SK-MEL-5 (cell line): ENCODE measurements at places on chromosomes 7 and 10.
A peak's percentile ranks its signal among the peaks of the same experiment; 100 is the strongest.

DNA sequence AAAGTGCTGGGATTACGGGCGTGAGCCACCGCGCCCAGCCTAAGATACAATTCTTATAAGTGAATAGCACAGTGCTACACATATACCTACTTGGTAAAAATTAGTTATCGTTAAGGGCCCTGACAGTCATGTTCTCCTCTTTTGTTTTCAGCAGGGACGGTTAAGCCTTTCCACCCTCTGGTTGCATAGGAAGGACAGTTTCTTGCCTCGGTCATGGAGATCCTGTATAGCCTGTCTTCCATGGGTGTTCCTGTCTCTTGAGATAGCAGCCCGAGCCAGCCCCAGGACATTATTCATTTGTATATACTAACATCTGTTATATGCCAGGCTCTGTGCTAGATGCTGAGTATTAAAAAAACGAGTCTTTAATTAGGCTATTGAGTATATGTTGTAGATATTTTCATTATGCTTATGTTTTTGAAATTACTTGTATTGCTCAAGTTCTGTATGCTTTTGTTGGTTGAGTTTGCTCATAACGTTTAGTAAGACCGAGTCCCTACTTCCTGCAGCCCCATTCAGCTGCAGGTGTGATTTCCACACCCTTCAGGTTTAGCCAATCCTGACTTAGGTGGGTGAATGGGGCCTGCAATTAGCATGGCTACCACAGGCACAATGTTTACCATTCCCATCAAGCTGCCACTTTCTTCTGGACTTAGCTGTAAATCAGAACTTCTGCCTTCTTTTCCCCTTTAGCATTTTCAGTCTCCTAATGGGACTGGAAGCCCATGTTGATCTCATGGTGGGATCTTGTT, 24.8 kb downstream of the CCSER2 start:
- DNase-seq = no peak

DNA sequence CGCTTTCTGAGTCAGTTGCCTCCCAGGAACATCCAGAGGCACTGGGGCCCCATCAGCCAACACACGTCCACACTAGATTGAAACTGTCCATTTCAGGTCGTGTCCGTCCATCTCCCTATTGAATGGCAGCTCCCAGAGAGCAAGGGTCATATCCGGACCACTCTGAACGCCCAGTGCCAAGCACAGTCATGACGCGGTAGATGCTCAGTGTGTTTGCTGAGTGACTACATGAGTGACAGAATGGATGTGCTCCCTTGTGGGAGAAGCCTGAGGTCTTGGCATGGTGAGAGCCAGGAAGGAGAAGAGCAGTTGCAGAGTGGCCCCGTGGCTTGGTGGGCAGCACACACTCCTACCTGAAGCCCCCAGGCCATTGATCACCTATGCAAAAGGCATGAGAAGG, 92.5 kb upstream of the CUX1 start:
- DNase-seq = no peak

DNA sequence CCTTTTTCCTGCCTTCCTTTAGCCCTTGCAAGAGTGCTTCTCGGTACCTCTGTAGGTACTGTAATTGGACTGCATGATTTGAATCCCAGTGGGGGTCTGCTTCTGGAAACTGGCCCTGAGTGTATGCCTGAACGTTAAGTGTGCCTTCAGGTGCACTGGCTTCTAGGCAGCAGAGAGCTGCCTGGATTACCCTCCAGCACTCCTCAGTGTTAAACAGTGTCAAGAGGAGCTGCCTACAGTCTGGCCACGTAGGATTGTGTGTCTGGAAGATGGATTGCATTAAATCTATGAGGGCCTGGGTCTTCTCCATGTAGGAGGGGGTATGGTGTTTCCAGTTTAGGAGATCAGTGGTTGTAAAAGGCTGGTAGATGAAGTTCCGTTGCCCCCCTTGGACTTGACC, 103.7 kb downstream of the TRIM24 start:
- DNase-seq = no peak

DNA sequence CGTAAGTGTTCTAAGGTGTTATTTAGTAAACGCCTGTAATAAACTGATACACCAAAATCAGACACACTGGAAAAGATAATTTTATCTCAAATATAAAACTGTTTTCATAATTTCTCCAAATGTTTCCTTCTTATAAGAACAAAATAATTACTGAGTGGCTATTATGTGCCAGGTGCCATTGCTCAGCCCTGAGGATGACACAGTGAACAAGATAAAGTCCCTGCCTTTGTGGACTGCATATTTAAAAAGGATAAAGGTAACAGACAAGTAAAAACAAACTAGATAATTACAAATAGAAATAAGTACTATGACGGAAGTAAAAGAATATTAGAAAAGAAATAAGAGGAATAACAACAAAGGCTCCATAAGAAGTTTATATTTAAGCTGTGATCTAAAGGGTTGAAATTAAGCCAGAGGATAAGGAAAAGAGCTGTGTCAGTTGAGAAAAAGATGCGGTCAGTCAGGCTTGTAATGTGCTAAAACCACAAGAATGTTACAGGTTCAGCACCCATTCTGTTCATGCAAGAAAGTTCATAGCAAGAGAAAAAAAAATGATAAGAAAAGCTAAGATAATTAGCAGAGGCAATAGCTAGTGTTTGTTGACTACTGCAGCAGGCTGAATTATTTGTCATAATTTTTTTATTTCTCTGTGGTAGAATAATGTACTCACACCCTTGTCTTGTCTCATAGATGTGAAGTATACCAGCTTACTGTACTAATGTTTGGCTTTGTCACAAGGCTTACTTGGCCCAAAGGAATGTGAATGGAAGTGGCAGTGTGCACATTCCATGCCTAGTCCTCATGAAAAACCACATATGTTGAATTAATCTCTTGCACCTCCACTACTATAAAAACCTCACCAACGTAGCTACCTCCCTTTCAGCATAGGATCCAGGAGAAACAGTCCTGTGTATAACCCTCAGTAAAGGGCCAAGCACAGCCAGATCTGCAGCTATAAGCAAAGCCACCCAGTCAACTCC, 75.1 kb downstream of the CRPPA start:
- DNase-seq = no peak

DNA sequence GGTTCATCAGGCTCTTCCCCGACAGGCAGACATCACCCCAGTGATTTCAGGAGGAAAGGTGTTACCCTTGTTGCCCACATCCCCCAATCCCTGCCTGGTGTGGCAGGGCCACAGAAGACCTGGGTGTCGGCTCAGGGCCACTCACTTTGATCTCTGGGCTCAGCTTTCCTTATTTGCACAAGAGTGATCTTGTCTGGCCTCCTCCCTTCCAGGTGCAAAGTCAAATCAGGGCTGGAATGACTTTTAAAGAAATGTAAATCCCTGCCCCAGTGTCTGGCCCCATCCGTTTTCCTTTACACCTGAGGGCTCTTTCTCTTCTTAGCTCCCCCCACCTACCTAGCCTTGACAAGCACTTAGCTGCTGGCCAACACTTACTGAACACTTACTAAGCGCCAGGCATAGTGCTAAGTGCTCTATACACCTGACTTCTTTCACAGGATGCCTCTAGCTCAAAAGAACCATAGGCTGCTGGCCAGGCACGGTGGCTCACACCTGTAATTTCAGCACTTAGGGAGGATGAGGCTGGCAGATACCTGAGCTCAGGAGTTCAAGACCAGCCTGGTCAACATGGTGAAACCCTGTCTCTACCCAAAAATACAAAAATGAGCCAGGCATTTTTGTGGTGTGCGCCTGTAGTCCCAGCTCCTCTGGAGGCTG, 979 bp upstream of the NODAL start:
- DNase-seq = no peak

- no peak for DNase-seq
Measured at GRCh38 chr10:26323219-26323618, 106.6 kb downstream of the GAD2 start.

GRCh38 chr7:87816389-87816788, 59.8 kb downstream of the SLC25A40 start:
- no peak for DNase-seq

- peak; percentile 24 for DNase-seq
Measured at GRCh38 chr10:29257106-29257783, 31.6 kb upstream of the LYZL1 start.

DNA sequence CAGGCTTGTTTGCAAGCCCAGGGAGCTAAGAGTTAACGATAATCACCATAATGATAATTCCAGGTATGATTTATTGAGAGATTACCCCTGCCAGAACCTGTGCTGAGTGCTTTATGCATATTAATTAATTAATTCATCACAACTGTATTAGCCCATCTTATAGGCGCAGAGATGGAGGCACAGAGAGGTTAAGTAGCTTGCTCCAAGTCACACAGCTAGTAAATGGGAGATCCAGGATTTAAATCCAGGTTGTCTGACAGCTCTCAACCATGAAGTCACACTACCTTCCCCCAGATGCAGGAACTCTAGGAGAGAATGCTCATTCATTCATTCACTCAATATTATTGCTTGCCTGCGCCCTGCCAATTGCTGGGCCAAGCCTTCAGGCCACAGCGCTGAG, 84.5 kb downstream of the FAM241B start:
- DNase-seq = no peak

- no peak for DNase-seq
Measured at GRCh38 chr7:108076156-108076555, 54.0 kb downstream of the LAMB4 start.

- no peak for DNase-seq
Measured at GRCh38 chr7:27160145-27160545, 3.7 kb upstream of the HOXA7 start.

- DNase-seq = no peak
Measured at GRCh38 chr10:66852811-66853210, 73.0 kb upstream of the LRRTM3 start.

DNA sequence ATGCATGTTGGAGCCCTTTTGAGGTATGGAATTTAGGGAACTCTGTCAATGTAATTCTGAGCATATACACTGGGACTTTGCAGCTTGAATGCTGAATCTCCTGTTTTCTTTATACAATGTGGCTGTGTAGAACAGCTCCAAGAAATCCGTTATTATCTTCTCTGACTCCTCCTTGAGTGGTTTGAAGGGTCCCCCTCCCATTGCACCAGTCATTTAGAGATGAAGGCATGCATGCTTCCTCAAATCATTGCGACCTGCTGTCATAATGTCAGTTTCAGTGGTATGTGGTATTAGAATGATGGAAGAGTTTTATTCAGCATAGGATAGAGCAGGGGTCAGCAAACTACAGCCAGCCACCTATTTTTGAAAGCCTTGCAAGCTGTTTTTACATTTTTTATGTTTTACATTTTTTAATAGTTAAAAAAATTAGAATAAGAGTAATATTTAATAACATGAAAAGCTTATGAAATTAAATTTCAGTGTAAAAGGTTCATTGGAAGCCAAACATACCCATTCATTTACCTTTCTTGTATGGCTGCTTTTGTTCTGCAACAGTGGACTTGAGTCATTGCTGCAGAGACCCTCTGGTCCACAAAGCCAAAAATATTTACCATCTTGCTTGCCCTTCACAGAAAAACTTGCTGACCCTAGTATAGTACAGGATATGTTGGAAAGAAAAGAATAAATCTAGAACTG, 8.1 kb downstream of the STK17A start:
- DNase-seq = no peak

GRCh38 chr7:27184337-27185012, 557 bp downstream of the HOXA11 start:
- no peak for DNase-seq

- no peak for DNase-seq
Measured at GRCh38 chr7:92057375-92057774, 76.9 kb downstream of the CYP51A1 start.
